ENCODE measurements at places on chromosomes 12 and 14.

DNA sequence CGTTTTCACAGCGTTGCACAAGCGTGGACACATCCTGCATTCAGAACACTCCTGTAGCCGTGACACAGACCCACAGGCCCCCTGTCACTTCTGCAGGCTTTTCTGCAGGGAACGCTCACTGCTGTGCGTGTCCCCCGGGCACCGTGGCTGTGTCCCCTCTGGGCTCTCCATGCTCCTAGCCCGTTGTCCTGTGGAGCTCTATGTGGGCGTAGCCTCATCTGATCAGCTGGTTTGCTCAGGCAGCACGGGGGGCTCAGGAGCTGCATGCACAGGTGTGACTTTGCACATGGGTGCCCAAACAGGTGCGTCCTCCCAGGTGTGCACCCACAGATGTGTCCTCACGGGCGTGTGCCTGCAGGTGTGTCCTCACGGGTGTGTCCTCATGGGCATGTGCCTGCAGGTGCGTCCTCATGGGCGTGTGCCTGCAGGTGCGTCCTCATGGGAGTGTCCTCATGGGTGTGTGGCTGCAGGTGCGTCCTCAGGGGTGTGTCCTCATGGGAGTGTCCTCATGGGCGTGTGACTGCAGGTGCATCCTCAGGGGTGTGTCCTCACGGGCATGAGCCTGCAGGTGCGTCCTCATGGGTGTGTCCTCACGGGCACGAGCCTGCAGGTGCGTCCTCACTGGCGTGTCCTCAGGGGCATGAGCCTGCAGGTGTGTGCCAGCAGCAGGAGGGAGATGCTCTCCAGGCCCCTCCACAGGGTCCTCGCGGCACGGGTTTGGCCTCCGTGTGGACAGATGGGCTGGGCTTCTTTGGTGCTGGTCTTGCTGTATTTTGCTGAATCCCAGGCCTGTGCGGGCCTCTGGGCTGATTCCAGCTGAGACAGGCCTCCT lies 17.5 kb downstream of the MTA1 start:
- no peak for DNase-seq

DNA sequence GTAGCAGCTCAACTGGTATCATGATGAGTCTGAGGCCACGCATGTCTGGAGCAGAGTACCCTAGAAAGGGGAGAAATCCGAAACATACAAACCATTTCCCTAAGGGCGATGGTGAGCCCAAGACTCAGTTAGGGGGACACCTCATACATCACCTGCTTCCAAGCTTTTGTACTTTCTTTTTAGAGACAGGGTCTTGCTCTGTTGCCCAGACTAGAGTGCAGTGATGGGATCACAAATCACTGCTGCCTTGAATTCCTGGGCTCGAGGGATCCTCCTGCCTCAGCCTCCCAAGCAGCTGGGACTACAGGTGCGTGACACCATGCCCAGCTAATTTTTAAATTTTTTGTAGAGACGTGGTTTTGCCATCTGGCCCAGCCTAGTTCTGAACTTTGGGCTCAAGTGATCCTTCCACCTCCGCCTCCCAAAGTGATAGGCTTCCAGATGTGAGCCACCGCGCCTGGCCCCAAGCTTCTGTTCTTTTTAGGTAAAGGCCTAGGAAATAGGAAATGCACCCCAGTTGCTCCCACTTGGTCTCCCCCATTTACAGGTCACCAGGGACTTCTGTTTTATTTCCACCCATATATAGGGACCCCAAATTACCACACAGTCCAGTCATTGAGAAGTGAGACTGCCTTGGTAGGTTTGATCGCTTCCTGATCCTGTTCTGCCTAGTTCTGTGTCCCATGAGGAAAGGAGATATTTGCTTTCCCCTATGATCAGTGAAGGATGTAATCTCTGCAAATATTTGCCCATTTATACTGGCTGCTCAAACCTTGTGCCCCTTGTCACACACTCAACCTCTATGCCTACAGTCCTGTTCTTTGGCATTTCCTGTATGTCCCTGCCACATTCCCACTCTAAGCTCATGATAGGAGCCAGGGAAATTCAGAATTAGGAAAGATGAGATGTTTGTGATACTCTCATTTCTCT lies at the start of gene APOF:
Gene APOF, minus strand, starts transcription at position 728 of the 930 bp plus-strand sequence. Its CDS starts 112 bp downstream, at position 616.
- DNase-seq, result no peak

- DNase-seq, result no peak
Observed at GRCh38 chr14:55739967-55740648, 160.1 kb downstream of the KTN1 start.

- no peak for DNase-seq
Observed at GRCh38 chr12:73902260-73902659, 635.4 kb upstream of the ATXN7L3B start.

DNA sequence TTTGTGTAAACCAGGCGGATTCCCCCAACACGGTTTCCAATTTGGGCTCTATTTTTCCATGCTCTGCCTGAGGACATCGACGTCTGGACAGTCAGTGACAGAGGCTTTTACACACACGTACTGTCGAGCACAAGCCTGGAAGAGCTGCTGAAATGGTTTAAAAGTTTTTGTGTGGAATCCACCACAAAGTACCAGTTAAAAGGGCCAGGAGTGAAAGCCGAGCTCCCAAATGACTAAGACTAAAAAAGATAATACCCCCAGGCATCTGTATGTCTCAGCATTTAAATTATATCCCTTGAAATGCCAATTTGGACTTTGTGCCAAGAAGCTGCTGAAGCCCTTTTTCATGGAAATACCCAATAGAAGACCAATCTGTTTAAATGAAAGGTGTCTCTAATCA lies 173.2 kb downstream of the EGLN3 start:
- no peak for DNase-seq

GRCh38 chr12:50745861-50746260 lies 18.0 kb upstream of the ATF1 start:
- no peak for DNase-seq

DNA sequence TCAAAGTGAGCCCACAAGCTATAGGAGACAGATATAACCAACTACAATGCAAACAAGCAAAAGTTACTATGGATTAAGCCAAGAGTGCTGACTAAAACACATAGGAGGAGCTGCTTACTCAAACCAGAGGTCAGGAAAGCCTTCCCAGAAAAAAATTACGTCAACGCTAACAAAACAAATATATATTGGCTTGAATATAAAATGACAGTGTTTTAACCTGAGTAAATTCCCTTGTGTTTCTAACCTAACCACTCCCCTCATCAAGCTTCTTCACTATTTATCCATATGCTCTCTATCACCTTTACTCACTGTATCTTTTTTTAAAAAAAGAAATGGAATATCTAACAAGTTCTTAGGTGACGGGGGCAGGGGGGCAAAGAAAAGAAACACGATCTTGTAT lies 115.9 kb downstream of the MED13L start:
- DNase-seq, result no peak

- DNase-seq, result no peak
Observed at GRCh38 chr12:46459111-46459510, 86.5 kb upstream of the SLC38A2 start.

DNA sequence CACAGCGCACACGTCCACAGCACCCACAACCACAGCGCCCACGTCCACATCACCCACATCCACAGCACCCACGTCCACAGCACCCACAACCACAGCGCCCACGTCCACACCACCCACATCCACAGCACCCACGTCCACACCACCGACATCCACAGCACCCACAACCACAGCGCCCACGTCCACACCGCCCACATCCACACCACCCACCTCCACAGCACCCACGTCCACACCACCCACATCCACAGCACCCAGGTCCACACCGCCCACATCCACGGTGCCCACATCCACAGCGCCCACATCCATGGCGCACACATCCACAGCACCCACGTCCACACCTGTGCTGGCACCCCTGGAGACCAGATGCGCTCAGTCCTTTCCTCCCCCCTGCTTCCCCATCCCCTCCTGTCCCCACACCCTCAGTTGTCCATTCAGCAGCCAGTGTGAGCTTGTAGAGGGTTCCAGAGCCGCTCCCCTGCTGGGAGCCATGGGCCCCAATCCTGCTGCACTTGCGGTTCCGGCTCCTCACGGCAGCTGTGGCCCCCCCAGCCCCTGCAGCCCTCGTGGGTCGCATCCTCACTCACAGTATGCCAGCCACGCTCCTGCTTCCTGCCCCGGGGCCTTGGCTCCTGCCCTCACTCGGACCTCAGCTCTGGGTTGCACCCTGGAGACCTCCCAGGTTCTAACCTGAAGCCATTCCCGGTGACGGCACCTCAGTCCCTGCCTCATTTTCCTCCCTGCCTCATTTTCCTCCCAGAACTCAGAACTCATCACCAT lies 37.8 kb downstream of the GALNT9 start:
- DNase-seq, result no peak

GRCh38 chr14:64440494-64440893 lies 24.8 kb upstream of the AKAP5 start:
- DNase-seq, result no peak

DNA sequence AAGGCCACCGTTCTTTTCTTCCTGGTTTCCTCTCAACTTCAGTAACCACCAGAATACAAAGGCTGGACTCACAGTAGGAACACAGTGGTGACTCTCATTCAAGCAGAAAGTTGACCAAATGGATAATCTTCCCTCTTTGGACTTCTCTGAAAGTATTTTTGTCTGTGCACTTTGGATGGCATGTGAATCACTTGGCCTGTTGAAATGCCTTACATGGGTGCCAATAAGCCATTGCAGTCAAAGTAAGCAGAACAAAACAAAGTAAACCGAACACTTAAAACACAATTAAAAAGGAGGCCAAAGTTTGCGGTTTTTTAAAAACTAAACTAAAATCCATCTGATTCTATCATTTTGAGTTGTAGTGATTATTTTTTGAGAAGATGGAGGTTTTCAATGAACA lies 370.1 kb upstream of the DDHD1 start:
- no peak for DNase-seq

GRCh38 chr12:19850346-19851065 lies 411.2 kb downstream of the AEBP2 start:
- DNase-seq, result no peak

GRCh38 chr14:50906326-50907065 lies 34.6 kb downstream of the ABHD12B start:
- DNase-seq, result no peak

GRCh38 chr12:98951406-98951805 lies 306.3 kb downstream of the APAF1 start:
- DNase-seq, result no peak

- peak; percentile 73 for DNase-seq
Observed at GRCh38 chr12:56189918-56190694, 823 bp upstream of the SMARCC2 start.

- no peak for DNase-seq
Observed at GRCh38 chr14:84131924-84132323, 1398.0 kb upstream of the FLRT2 start.

- DNase-seq, result no peak
Observed at GRCh38 chr14:68785534-68786490, 7.1 kb downstream of the ZFP36L1 start.

- no peak for DNase-seq
Observed at GRCh38 chr12:31906557-31907301, 52.5 kb upstream of the RESF1 start.

DNA sequence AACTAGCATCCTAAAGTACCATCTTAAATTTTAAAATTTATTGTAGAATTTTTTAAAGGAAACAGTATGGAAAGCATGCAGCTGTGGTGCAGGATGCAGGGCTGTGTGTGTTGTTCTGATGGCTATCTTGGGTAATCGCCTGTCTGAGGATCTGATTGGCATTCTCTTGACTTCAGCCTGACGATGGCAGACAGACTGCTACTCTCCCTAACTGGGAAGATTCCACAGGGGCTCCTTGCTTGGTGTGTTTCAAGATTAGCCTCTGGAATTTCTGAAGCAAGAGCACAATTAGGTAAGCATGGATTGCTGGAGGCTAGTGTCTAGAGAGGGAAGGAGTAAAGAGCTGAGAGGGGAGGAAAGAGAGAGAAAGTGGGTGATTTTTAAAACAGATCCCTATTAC lies 696.8 kb upstream of the LRFN5 start:
- no peak for DNase-seq

DNA sequence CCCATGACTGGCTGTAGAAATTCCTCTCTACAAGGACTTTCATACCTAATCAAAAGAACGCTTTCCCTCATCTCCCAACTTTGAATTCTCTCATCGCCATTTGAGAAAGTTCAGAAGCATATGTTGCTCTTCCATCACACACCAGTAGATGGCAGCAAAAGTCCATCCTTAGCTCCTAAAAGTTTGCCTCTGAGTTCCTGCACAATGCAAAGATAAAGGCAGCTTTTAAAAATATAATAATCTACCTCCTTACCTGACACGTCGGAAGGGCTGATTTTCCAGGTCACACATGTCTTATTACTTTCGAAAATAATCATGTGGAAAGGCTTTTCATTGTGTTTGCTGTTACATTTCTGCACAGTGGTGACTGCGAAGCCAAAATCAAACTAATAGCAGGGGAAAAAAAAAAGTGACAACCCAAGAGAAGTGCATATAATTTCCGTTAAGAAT lies 456.7 kb upstream of the SEL1L start:
- DNase-seq, result no peak

DNA sequence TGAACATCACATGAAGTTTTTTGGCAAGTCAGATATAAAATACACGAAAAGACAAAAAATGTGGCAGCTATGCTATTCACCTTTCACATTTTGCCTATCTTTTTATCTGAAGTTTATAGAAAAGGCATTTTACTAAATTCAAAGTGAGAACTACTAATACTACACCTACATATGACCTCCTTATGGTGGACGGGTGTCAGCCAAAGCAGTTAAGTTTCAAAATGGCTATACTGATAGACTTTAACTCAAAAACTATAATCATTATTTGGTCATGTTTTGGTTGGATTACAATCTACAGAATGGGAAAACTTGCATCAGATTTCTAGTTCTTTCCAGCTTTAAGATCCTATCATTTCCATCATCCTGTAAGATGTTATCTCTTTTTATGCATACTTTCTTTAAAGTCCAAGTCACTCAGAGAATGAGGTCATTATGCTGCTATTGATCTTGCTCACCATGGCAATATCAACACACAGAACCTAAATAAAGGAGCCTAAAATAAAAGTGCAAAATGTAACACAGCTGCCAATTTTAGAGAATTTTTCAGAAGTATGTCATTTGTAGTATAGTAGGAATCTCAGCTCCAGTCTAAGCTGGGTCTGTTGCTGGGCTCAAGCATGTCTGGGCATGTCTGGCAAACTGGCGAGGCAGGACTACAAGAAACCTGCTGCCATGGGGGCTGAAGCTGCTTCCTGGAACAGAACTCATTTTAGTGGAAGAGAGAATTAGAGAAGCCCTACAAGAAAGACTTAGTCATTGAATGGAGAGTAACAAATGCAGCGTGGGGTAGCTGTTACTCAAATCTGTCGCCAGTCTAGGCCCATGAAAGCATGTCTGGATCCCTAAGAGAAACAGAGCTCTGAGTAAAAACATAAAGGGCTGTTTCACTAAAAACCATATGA lies 7.6 kb upstream of the AEBP2 start:
- no peak for DNase-seq

- no peak for DNase-seq
Observed at GRCh38 chr14:96625426-96625985, 123.3 kb downstream of the PAPOLA start.

DNA sequence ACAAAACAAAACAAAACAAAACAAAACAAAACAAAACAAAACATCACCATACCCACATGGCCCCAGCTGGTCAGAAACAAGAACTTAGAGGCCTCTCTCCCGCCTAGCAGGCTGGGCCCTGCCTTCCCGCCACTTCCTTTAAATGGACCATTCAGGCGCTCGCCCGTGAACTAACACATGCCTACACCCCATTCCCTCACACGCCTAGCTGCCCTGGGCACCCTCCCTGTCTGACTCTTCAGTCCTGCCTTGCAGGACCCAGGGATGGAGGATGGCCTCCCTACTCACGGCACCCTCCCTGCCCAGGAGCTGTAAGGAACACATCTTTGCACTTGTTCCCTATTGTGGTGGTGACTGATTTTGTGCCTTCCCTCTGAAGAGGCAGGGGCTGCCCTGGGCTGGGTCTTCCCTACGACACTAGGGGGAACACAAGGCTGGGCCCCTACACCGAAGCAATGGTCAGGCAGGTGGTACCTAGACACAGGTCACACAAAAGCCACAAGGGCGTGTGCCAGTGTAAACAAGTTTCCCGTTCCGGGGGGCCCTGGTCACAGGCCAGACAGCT lies 21.5 kb downstream of the P2RX2 start:
- DNase-seq, result no peak
